Panc1 (cell line): ENCODE measurements at places on chromosomes 13 and 19. TPM values are rescaled to one million over a fixed set of nuclear protein-coding genes. Genes with fewer than 3 reads are reported as not detected.
A peak's percentile ranks its signal among the peaks of the same experiment; 100 is the strongest.

DNA sequence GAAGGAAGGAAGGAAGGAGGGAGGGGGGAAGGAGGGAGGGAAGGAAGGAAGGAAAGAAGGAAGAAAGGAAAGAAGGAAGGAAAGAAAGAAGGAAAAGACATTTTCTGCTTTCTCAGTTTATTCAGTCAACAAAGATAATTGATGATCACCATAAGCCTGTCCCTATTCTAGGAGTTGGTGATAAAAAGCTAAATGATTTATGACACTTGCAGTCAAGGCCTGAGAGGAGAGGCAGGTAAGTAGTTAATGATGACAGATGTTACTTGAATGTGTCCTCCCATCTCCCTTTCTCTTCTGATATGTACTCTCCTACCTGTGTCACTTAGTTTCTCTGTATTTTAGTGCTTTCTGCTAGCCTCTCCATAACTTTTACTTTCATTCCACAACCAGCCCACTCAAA is 141.3 kb downstream of the SLITRK6 start:
- no peak for DNase-seq

TMEM221 gene
- total RNA-seq, result 0.39 TPM

DNA sequence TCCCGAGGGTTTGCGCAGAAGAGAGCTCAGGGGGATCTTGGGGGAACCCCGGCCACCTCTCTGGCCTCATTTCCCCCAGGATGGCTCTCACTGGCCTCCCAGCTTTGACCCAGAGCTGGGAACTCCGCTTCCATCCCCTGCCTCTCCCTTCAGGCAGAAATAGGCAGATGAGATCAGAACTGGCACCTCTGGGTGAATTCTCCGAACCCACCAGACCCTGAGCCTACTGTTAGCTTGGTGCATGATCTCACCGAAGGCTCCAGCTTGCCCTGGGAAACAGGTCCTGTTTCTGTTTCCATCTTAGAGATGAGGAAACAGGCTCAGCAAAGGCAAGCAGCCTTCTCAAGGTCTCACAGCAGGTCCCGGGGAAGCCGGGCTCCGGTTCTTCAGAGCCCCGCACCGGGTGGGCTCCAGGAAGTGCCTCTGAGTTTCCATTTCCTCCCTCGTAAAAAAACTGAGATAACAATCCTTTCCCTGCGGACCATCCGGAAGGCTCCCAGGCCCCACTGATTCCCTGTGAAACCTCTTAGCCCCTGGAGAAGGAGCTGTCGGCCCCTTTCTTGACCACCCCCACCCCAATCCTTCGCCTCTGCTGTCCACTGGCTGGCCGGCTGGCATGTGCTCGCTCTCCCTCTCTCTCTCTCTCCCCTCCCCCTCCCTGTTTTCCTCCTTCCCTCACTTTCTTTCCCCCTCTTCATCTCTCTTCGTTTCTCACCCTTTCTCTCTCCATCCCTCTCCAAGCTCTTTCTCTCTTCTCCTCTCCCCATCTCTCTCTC is 2.1 kb downstream of the NECTIN2 start:
- no peak for DNase-seq

- no peak for DNase-seq
These were observed 85.4 kb downstream of the COL4A1 start for GRCh38 chr13:110221406-110222117.

- no peak for DNase-seq
These were observed 26.2 kb downstream of the RAP2A start for GRCh38 chr13:97460004-97460775.

GRCh38 chr19:13693889-13694288 is 70.4 kb upstream of the MRI1 start:
- no peak for DNase-seq

DNA sequence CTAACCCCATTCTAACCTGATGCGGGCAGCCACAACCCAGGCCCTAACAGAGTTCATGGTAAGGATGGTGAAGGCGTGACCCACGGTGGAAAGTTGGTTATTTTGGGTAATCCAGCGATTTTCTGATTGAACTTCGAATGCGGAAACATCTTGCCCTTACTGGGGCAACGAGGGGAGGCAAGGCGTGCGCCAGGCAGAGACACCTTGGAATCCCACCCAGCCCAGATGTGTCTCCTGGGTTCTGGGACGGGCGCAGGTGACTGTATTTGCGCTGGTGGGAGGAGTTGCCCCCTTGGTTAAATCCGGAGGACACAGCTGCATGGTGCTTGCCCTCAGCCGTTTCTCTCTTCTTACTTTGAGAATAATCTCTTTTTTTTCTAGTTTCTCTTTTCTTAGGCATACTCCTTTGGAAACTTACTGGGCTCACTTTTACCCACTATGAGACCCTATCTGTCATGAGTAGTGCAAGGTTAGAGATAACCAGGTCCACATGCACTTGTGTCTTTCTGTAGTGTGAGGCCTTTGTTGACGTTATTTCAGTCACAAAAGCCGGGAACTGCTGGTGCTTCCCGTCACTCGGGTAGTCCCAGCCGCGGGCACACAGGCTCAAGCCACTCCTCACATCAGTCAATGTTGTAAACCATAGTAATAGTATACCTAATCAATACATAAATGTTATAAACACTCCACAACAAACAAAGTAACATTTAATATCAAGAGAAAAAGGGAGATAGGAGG is 81.5 kb downstream of the ATP11A start:
- no peak for DNase-seq

- DNase-seq, result no peak
These were observed 14.7 kb upstream of the KCTD4 start for GRCh38 chr13:45215392-45216077.

DNA sequence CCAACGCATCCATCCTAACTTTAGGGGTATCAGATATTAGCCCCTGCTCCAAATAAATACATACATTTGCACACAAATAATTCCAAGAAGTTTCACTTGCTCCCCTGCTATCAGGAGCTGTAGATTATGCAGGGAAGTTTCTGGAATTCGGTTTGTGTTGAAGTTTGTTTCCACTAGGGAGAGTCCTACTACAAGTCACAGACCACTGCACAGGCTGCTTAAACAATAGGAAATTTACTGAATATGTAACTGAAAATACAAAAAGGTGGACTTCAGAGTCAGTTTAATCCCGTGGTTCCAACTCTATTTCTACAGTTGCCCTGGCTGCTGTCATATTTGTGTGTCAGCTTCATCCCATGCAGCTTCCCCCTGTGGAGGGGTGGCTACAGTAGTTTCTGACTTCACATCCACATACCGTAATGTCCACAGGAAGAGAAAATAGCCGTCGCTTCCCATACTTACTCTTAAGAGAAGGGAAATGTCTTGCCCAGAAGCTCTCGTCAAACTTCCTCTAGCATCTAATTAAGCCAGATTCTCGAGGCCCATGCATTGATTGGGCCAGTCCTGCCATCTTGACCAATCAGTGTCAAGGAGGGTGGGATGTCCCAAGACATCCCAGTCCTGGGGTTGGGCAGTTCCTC is 286.6 kb downstream of the COG6 start:
- DNase-seq, result no peak

DAND5 gene
- total RNA-seq, result 0.54 TPM

DNA sequence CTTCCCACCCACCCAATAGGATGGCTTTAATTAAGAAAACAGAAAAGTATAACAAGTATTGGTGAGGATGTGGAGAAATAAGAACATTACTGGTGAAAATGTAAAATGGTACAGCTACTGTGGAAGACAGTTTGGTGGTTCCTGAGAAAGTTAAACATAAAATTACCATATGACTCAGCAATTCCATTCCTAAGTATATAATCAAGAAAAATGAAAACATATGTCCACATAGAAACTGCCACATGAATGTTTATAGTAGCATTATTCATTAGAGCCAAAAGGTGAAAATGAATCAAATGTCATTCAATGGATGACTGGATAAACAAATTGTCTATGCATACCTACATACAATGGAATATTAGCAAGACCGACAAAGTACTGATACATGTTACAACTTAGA is 16.9 kb downstream of the DZIP1 start:
- no peak for DNase-seq

- DNase-seq, result no peak
These were observed 478 bp downstream of the LMO7 start for GRCh38 chr13:75636436-75637180.

DNA sequence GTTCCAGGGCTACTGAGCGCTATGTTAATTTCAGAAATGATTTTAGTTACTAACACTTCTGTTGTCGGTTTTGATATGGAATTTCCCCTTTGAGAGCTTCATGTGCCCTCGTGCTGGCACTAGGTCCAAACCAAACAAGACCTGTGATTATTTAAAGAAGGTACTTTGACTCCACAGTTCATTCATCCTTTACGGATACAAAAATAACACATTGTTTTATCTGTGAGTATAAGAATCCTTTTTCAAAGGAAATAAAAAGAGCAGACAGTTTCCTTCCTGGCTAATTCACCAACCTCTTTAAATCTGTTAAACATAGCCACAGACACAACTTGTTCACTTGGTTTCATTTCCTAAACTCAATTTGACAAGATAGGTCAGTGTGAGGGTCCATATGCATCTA is 141.2 kb downstream of the FLT1 start:
- DNase-seq, result no peak

DNA sequence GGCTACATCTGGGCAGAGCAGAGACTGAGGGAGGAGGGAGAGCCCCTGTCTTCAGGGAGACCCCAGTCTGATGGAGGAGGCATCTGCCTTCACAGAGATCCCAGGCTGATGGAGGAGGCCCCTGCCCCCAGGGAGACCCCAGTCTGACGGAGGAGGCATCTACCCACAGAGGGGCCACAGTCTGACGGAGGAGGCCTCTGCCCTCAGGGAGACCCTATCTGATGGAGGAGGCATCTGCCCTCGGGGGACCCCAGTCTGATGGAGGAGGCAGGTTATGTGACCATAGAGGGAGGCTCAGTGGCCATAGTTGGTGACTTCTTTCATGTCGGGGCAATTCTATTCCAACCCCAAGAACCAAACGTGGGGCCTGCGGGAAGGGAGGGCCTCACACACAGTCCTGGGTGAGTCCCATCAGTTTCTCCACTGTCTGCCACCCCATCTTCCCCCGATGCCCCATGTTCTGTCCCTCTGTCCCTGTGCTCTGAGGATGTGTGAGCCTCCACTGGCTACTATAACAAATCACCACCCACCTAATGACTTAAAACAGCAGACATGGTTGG is 14.3 kb downstream of the MISP start:
- no peak for DNase-seq

GRCh38 chr13:47707414-47707813 is 293.7 kb downstream of the SUCLA2 start:
- no peak for DNase-seq

- DNase-seq, result no peak
These were observed 27.6 kb upstream of the NEK3 start for GRCh38 chr13:52187029-52187423.

GRCh38 chr13:69793783-69794453 is 313.7 kb upstream of the ATXN8OS start:
- no peak for DNase-seq

DNA sequence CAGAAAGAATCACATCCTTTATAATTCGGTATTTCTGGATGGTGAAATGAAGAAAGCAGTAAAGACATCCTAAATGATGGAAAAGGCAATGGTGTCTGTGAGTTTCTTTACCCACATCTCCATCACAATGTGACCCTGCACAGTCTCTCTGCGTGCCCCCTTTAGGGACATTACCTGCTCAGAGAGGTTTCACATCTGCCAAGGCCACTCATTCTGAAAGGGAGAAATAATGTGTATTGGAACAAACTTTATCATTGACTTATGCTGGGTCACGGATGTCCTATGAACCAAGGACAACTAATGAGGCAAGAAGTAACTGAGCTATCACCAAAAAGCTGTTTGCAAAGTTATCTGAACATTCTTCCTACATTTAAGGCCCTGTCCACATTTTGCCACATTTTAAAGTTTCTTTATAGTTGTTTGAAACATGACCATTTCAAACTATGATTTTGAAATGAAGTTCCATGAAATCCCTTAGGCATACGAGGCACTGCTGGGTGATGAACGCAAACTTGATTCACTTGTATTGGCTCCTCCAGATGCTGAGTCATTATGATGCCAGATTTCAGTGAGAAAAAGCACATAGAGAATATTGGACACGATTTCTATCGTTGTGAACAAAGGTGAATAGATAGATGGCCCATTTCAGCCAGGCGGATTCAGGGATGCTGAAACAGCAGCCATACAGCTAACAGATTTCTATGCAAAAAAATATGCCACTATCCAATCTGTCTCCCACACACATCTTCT is 63.5 kb upstream of the HMGB1 start:
- no peak for DNase-seq

MIR17HG gene
- total RNA-seq, result 3.1 TPM

DNA sequence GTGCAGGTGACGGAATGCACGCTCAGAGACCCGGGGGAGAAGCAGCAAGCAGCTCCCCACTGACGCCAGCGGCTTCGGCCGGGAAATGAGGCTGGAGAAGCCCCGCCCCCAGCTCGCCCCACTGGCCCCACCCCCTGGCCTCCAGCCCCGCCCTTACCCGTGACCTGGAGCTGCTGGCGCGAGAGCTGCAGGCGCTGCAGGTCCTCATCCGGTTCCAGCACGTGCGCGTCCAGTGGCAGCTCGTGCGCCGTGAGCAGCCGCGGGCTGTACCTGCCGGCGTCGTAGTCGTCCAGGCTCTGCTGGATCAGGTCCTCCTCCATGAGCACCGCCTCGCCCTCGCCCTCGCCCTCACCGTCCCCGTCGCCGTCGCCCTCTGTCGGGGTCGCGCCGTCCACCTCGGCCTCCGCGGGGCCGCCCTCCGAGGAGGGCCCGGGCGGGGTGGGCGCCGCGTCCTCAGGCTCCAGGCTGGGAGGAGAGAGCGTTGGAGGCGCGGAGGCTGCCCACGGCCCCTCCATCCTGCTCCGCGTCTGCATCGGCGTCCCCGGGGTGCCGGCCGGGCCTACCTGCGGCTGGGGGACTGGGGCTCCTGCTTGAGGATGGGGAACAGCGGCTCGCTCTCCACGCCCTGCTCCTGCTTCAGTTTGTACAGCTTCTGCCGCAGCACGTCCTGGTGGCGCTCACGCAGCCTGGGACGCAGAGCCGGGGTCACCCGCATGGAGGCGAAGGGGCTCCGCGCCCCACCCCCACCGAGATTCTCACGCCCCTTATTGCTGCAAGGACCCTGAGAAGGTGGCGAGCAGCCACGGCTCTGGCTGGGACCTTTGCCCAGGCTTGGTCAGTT is 6.4 kb upstream of the TBXA2R start:
- DNase-seq, result no peak

DNA sequence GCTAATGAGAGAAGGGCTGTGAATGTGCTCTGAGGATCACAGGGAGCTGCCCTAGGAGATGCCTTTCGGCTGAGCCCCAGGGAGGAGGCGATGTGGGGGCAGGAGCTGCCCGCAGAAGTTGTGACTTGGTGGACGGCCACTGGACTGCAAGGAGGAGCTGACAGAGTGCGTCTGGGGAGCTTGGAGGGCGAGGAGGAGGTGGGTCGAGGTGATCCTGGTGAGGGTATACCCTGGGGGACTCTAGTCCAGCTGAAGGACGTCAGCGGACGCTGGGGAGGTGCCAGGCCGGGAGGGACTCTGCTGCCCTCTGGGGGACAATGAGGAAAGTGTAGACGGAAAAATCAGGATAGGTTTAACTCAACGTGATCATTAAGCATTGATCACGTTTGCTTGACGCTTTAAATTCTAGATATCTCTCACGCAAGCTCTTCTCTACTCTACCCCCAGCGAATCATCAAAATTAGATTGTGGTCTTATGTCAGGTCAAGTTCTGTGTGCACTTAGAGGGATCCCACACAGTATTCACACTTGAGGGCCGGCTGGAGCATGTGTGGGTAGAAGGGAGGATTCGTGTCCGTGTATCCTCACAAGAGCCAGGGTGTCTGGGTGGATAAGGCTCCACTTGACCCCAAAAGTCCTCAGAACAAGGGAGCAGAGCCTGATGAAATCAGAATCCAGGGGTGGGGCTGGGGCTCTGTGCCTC is 3.3 kb upstream of the CEACAM7 start:
- peak; percentile 28 for DNase-seq

GRCh38 chr19:19238126-19238894 is 26.6 kb downstream of the NCAN start:
- DNase-seq, result no peak
